Sigmoid colon (tissue), 7 donors: ENCODE measurements at places on chromosomes 2 and 18. TPM values are rescaled to one million over a fixed set of nuclear protein-coding genes. Genes with fewer than 3 reads are reported as not detected.
A peak's percentile ranks its signal among the peaks of the same experiment; 100 is the strongest.

- DNase-seq = peak; percentile 94
Observed at GRCh38 chr2:27085673-27086089, 891 bp upstream of the KHK start.

GRCh38 chr18:57759650-57760049 lies 43.5 kb downstream of the ATP8B1 start:
- DNase-seq = no peak

DNA sequence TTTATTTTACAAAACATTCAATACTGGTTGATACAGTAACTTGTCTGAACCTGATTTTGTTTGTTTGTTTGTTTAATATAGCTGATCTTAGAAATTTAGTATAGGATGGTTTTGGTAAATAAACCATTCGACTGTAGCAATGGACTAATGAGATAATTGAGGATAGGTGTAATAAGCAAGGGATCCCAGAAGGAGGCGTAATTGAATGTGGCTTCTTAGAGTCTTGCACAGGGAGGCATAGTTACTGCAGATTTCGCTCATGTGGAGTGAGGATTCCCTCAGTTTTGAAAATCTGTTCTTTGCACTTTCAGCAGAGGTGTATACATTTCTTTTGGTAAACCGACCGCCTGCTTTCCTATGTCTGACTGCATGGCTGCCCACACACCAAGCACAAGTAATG lies 709.6 kb downstream of the SOCS6 start:
- no peak for DNase-seq

GRCh38 chr2:165054652-165055051 lies 99.3 kb upstream of the SLC38A11 start:
- no peak for DNase-seq

DNA sequence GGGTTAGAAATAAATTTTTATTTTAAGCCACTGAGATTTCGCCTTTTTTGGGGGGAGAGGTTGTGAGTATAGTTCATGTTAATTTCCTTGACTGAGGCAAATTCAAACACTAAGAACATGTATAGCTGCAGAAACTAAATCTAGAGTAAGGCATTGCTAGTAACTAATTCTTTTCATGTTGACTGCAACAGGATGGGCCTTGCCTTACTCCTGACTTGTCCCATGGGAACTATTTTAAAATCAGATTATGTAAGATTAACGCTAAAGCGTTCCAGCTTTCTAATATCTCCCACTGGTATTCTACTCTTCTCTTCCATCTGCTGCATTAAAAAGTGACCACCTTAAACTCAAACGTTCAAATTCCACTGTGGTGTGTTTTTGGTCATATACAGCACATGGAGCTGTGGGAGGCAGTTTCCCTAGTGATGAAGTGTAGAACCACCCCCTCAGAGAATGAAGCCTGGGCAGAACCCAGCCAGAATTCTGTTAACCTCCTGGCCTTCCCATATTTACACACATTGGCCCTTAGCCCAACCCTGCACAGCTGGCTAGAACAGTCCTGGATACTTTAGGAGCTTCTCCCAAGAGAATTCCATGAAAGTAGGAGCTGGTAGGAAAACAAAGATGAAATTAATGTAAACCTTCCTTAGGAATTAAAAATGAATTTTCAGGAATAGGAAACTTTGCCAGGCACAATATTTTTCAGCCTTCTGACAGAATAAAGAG lies 687.8 kb downstream of the SLC4A3 start:
- no peak for DNase-seq

CIB4 gene
- not detected for total RNA-seq

KCNJ3 gene
- 0.16 TPM for total RNA-seq

CTLA4 gene
- total RNA-seq = not detected

GRCh38 chr18:9516437-9517064 lies 41.2 kb downstream of the RALBP1 start:
- DNase-seq = no peak

NEURL3 gene
- total RNA-seq = not detected

GBX2 gene
- not detected for total RNA-seq

- DNase-seq = no peak
Observed at GRCh38 chr2:55175254-55176093, 56.6 kb downstream of the CLHC1 start.

GRCh38 chr18:8744656-8745055 lies 39.3 kb downstream of the MTCL1 start:
- no peak for DNase-seq

GRCh38 chr2:112163541-112163981 lies 25.4 kb downstream of the FBLN7 start:
- DNase-seq = no peak

CDH19 gene
- total RNA-seq = 21.2 TPM

EPG5 gene
- total RNA-seq = 26.1 TPM

SLC40A1 gene
- total RNA-seq = 45.3 TPM

- DNase-seq = no peak
Observed at GRCh38 chr18:45275367-45276113, 339.7 kb upstream of the SLC14A2 start.

ANKRD30B gene
- 0.36 TPM for total RNA-seq

LTBP1 gene
- 102 TPM for total RNA-seq

- no peak for DNase-seq
Observed at GRCh38 chr18:24157855-24158254, 19.0 kb downstream of the CABYR start.

ACKR3 gene
- 25.7 TPM for total RNA-seq

DNA sequence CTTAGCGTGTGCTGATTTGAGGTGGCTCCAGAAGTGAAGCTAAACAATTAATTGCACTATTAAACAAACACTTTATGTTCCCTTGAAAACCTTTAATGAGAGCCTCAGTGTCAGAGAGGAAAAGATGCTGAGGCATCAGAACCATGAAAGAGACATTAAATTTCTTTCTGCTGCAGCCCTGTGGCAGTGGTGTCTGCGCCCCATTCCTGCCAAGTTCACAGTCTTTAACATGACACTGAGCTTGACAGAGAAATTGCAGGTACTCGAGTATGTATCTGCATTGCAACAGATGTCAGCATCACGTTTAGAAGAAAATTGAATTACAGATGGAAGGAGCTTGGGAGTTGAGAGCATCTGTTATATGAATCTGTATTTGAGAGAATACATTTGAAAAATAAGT lies 111.3 kb upstream of the CREB1 start:
- no peak for DNase-seq

DNA sequence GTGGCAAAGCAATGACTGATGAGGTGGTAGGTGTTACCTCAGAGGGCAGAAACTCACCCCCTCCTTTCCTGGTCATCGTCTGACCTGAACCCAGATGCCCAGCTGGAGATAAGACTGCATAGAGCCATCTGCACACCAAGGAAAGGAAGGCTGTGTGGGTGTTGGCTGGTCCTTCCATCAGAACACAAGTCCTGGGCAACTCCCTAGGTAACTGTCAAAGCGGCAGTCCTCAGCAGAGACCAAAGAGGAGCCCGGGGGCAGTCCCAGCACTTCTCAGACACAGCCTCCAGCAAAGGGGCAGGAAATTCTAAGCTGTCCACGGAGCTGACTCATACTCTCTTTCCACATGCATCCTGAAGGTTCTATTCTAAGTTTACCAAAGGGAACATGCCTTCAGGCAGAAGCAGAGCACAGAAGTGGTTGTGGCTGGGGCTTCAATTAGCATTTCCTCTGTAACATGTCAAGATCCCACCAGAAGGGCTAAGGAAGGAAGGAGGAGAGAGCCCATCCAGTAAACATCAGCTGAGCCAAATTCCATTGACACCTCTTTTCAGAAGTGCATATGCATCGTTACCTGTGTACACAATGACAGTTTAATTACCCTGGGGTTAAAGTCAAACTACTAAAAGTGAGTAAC lies 54.7 kb downstream of the SPRED2 start:
- no peak for DNase-seq

ACVR1C gene
- total RNA-seq = 0.14 TPM

PSMG2 gene
- 88.1 TPM for total RNA-seq

STAT4 gene
- 2.3 TPM for total RNA-seq

NBEAL1 gene
- total RNA-seq = 39.1 TPM

DNA sequence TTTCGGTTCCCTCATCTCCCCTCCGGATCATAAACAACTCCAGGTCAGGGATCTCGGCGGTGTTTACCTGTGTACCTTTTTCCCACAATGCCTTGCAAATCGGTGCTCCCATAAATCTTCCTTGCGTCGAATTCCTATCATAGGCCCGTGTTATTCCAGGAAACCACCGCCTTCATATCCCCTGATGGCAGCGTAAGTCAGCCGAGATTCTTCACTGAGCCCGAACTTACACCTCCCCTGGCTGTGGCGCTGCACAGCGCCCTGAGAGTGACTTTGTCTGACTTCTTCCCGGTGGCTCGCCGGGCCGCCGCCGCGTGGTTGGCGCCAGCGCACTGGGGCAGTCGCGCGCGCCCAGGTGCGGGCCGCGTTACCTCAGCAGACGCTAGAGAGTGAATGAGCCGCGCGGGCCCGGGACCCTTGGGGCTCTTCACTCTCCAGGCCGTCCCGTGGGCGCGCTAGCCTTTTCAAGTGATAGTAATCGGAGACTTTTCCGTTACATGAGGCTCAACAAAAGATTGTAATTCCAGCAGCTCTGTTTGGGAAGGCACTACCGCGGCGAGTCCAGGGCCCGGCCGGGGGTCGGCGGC lies 101.6 kb downstream of the SPTBN1 start:
- DNase-seq = peak; percentile 73

MBP gene
- 24.6 TPM for total RNA-seq

GRCh38 chr2:224946895-224947294 lies 95.4 kb downstream of the DOCK10 start:
- no peak for DNase-seq

DNA sequence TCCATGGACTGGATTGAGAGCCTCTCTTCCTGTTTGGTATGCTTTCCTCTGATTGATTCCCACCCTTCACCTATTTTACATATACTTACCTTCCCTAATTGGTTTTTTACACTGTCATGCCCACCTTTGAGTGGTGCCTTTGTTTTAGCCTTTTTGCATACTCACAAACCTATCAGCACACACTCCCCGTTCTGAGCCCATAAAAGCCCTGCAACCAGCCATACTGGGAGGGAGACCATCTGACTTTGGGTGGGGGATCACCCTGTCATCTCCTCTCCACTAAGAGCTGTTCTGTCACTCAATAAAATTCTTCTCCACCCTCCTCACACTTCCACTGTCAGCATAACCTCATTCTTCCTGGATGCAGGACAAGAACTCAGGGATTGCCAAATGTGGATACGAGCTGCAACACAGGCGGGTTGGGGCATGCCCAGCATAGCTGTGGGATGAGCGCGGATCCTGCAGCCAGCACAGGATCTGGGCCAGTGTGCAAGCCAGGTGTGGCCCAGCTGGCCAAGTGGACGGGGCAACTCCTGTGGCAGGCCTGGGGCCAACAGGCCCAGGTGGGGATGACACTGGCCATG lies 9.4 kb upstream of the MOB1A start:
- no peak for DNase-seq
